ENCODE measurements at places on chromosomes 1 and 21. TPM values are rescaled to one million over a fixed set of nuclear protein-coding genes. Genes with fewer than 3 reads are reported as not detected.

Gene OR2T35
- total RNA-seq, result not detected

DNA sequence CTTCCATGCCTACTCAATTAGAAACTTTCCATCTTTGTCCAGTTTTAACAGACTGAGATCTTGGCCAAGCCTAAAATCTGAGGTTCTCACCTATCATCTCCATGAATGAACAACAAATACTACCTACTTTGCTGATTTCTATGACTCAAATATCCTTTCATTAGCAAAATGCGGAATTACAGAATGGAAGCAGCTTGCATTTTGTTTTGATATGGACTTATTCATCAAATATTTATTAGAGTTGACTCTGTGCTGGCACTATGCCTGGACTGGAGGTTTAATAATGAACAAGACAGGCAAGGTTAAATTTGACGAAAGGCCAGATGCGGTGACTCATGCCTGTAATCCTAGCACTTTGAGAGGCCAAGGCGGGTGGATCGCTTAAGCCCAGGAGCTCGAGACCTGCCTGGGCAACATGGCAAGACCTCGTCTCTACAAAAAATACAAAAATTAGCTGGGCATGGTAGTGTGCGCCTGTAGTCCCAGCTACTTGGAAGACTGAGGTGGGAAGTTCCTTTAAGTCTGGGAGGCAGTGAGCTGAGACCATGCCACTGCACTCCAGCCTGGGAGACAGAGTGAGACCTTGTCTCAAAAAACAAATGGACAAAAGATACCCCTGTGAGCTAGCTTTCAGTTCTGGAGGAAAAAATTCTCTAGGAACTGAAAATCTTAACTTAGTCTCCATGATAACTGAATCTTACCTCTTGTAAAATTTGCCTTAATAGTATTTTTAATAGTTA lies 29.4 kb upstream of the SOD1 start:
- peak; percentile 85 for DNase-seq

Gene RPRD2
- total RNA-seq, result 9.2 TPM

DNA sequence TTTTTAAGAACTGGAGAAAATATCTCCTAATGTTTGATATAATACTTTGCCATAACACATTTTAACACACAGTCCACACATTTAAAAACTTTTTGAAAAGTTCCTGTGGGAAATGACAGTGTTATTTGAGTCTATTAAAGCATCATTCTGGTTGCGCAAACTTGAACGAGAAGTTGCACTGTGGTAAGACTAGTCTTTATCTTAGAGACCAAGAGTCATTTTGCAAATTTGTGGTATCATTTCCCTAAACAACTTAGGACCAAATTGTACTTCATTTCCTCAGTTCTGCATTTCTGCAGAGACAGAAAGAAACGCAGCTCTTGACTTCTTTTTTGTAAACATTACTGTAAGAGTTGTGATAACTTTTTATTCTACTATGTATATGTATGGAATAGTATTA lies at the start of gene RGS18:
TSS of gene RGS18 (plus strand) at position 282 of the 400 bp plus-strand sequence. CDS start 176 bp downstream, outside the sequence.
- no peak for DNase-seq

GRCh38 chr1:66035616-66036245 lies 243.0 kb downstream of the PDE4B start:
- no peak for DNase-seq

- DNase-seq, result peak; percentile 93
These were observed 67.5 kb upstream of the PRDX6 start for GRCh38 chr1:173409613-173410012.

Gene FYB2
- not detected for total RNA-seq

- DNase-seq, result peak; percentile 27
These were observed at the start of gene CCDC185 for GRCh38 chr1:223393275-223394214. CCDC185 (plus strand) TSS chr1:223393415; CDS start chr1:223393476, 61 bp downstream.

- no peak for DNase-seq
These were observed 60.3 kb downstream of the SIK1 start for GRCh38 chr21:43366656-43367055.

Gene TFF2
- total RNA-seq, result not detected

DNA sequence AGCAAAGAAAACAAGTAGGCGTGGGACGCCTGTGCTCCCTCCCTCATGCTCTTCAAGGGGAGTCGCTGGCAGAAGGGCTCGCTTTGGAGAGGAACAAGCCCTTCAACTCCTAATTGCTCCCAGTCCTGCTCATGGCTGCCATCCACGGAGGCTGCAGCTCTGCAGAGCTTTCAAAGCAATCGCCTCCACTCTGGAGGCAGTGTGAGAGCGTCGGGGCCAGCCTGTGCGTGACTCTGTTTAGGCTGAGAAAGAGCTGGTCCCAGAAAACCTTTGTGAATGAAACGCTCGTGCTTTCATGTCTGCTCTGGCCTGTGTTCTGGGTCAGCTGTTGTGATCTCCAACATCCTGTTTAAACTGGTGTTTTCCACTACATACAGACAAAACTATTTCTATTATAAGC lies 23.9 kb upstream of the RUNX1 start:
- DNase-seq, result no peak

Gene REG4
- not detected for total RNA-seq

Gene TENT5C
- under 0.01 TPM for total RNA-seq

GRCh38 chr1:162910161-162910560 lies 49.2 kb upstream of the CCDC190 start:
- no peak for DNase-seq

Gene SLC35F3
- 7.5 TPM for total RNA-seq

Gene TTC34
- not detected for total RNA-seq

Gene CD1E
- total RNA-seq, result not detected

Gene RGS1
- total RNA-seq, result not detected

DNA sequence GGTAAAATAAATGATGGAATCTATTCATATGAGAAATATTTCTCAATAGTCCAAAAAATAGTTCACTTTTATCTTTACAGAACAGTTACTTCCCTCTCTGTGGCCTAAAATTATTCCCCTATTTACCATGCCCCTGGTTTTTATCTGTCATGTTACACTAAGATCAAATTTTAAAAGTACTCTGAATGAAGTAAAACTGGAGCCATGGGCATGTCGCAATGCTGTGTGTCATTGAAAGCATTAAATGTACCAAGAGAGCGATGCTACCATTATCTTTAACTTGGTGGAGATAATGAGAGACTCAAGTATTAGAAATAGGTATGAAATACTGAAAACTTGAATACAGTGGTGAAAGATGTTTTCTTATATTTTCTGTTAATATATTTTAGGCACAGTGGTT lies 146.2 kb downstream of the KCNT2 start:
- DNase-seq, result no peak

Data from Daoy (cell line).